ENCODE measurements at places on chromosomes 4 and X. TPM values are rescaled to one million over a fixed set of nuclear protein-coding genes. Genes with fewer than 3 reads are reported as not detected.

The STOX2 gene
- 4.5 TPM for total RNA-seq

The AMTN gene
- 1.9 TPM for total RNA-seq

The ARX gene
- not detected for total RNA-seq

The USP17L10 gene
- total RNA-seq: not detected

Data from tracheal epithelial cell (primary cell).